ENCODE measurements at places on chromosomes 2 and 18.

DNA sequence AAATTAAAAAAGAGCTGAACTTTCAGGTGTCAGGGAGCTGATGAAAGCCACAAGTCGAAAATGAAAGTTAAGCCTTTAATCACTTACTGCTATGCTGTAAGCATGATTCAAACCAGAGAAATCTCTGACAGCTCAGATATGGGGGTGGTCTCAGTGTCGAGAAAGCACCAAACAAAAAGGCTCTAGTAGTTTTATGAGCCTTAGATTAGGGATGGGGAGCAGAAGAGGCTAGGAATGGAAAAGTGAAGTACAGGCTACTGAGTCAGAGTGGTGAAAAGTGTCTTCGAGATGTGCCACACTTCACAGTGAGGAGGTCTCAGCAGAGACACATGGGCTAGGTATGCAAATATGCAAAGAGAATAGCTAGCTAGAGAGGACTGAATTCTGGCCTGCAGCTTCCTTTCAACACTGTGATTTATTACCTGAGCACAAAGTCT, 482.2 kb downstream of the SPAG16 start:
- DNase-seq = no peak

- DNase-seq = peak; percentile 46
Observed at GRCh38 chr2:201254081-201254730, 6.1 kb upstream of the CASP8 start.

DNA sequence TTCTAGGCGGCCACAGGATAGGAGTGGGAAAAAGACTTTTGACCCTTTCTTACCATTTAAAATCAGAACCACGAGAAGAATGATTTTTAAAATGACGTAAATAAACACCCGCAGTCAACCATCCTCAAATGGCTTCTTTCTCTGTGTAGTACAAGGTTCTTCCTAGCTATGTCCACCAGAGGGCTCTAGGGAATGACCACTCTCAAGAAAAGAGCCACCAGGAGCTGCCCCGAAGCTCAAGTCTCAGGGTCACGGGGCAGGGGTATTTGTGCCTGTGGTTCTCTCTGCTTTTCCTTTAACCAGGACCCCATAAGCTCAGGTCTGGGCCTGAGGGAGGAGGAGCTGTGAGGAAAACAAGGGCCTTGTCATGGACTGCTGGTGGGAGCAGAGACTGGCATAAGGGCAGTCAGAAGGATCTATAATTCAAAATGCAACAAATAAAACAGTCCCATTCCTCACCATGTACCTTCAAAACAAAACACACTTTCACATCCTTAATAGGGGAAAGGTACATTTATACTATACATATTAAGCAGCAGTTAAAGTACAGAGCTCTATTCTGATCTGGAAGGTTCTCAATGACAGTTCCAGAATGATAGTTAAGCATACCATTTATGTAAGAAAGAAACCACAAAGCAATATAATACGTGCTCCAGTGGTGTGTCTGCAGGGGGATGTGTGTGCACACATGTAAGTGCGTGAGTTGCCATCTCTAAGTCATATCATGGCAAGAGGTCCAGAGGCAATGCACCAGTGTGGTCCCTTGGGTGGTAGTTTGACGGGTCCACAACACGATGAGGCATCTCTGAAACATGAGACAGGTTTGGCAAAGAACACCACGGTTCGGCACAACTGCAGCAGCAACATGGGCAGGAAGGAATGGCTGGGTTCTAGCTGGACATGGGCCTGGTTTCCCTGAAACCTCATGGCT, 18.6 kb downstream of the LYPD1 start:
- DNase-seq = no peak

GRCh38 chr2:180279581-180279980, 272.5 kb upstream of the CWC22 start:
- no peak for DNase-seq

- DNase-seq = no peak
Observed at GRCh38 chr2:207284556-207285472, 119.1 kb upstream of the KLF7 start.

All from CD4-positive, alpha-beta T cell treated with Interleukin-15 for 4 hours (primary cell).